ENCODE measurements at places on chromosomes 2 and 18.
A peak's percentile ranks its signal among the peaks of the same experiment; 100 is the strongest.

DNA sequence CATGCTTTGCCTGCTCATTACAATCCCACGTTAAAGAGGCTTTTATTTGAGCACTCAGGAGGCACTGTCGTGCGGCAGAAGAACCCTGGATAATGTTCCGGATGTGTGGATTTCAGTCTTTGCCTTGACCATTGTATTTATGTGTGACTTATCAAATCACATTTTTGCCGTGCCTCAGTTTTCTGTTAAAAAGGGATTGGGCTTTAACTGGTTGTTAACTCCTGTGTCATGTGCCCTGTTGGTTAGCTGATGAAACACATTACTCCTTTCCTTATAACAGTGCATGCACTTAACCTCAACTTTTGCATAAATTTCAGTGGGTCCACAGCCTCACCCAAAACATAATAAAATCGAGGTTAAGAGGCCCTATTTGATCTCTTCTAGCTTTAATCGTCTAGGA is 52.7 kb downstream of the NAB1 start:
- DNase-seq, result no peak

- DNase-seq, result no peak
Observed at GRCh38 chr2:104547221-104547620, 306.7 kb upstream of the POU3F3 start.

DNA sequence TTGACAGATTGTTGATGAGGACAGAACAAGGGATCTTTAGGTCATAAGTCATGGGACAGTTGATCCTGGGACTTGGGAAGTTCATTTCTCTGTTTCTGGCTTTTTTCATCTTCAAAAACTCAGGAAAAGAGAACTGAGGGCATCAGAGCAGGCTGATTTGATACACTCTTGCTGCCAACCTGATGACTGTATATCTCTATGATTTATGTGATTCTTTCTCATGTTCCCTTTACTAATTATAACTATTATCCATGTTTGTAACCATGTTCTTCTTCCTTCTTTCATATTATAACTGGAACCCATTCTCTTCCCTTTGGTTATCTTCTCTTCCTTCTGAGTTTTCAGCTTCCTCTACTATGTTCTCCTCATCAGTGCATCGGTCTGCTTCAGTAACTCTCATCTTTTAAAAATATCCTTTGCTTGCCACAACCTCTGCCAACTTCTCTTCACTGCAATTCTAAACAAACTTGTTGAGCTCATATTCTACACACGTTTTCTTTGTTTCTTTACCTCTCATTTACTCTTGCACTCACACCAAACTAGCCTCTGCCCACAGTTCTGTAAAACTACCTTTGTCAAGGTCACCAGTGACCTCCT is 13.5 kb downstream of the RASGRP3 start:
- DNase-seq, result no peak

DNA sequence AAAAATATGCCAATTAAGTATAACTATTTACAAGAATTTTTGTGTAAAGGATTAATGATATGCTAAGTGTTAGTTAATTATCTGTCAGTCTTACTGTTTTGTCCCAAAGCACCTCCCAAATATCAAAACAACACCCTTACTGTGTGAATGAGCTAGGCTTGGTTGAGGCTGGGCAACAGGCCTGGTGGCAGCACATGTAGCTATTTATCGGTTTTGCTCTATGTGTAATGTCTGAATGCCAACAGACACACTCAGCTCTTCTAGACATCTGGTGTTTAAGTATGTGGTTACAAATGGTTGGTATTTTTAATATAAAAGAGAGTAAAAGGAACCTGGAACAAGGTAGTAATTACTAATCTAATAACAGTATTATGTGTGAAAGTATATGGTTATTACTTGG is 175.3 kb downstream of the RAB3GAP1 start:
- no peak for DNase-seq

- DNase-seq, result no peak
Observed at GRCh38 chr2:204495381-204495780, 49.9 kb upstream of the PARD3B start.

GRCh38 chr2:30110773-30111172 is 36.0 kb upstream of the YPEL5 start:
- DNase-seq, result no peak

GRCh38 chr2:172335736-172336135 is 91.7 kb upstream of the ITGA6 start:
- DNase-seq, result no peak

DNA sequence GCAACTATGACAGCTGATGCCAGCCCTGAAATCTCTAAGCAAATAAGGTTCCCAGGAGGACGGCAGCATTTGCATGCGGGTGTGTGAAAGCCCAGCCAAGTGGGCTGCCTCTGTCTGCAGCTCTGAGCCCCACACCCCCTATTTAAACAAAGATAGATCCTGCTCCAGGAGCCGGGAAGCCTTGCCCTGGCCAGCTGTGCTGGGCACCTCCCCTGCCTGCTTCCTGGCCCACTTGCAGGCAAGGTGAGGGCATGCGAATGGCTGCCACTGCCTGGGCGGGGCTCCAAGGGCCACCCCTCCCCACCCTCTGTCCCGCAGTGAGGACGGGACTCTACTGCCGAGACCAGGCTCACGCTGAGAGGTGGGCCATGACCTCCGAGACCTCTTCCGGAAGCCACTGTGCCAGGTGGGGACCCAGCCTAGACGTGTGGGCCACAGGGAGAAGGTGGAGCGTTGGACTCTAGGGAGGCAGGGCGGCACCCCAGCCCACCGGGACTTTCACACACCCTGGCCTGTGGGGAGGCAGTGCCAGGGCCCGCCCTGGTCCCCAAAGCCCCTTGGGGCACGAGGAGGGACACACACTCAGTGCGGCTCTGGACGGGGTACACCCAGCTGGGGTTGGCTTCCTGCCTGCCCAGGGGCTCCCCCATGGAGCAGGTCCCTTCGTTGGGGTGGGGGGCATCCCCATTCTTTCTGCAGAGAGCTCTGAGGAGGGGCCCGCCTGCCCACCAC is at the start of gene ANO7:
ANO7 (plus strand) TSS at position 317 of the 732 bp plus-strand sequence. CDS start 1,387 bp downstream, outside the sequence.
- no peak for DNase-seq

DNA sequence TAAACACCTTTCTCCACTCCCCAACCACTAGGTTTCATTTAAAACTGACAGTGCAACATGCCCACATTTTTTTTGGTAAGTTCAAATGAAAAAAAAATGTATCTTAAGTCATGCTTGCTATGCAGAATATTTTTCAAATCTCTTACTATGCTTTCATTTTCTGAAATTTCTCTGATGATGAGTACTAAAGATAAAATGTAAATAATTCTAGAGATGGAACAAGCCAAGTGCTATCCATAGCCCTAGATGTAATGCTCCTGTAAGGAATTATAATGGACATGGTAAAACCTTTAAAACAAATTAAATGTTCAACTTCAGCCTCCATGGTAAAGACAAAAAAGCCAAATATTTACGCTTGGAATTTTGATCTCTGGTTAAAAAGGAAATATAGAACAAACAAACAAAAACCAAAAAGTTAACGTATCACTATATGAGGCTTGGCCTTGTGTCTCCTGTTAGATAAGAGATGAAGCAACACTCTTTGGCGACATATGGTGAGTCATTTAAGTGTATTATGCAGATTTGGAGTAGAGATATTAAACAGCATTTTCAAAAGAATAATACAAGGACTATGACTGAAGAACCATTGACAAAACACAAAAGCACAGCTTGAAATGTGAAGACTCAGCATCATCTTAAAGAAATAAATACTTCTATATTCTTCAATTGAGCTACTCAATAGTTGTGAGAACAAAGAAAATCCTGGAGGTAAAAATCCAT is 392.0 kb upstream of the LYPD1 start:
- no peak for DNase-seq

GRCh38 chr2:109398366-109399015 is 215.3 kb downstream of the SEPTIN10 start:
- DNase-seq, result no peak

DNA sequence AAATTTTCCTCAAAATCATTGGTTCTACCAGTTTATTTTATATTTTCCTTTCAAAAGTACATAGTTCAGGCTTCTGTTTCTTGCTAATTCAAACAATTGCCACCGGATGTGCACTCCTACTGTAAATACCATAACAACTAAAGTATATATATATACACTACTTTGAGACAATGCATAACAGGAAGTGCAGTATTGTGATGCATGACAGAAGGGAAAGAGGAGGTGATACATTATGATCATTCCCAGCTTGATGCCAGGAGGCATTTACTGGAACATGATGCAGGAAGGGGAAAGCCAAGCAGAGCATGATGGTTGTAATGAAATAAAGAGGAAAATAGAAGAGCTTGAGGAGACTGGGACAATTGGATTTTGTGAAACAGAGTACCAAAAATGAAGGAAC is 215.2 kb upstream of the NT5C1B start:
- DNase-seq, result no peak

- DNase-seq, result peak; percentile 12
Observed at GRCh38 chr18:54558609-54559585, 32.1 kb upstream of the DYNAP start.

- no peak for DNase-seq
Observed at GRCh38 chr2:67463810-67464209, 66.7 kb downstream of the ETAA1 start.

Measured in CD4-positive, alpha-beta T cell treated with Interleukin-17A for 1 hour (primary cell).